Activated naive CD8-positive, alpha-beta T cell treated with anti-CD3 and anti-CD28 coated beads for 36 hours (primary cell): ENCODE measurements at places on chromosomes 6 and 20.

GRCh38 chr6:154292855-154293519 is 63.6 kb downstream of the IPCEF1 start:
- peaks cover 4% of the 10 kb centered on the region for H3K4me1 ChIP-seq
- H3K27me3 ChIP-seq = no peaks in the 10 kb centered on the region
- DNase-seq = no peak
- H3K36me3 ChIP-seq = peaks cover 2% of the 10 kb centered on the region

GRCh38 chr6:157997893-157998608 is 16.4 kb downstream of the SYNJ2 start:
- peaks cover 17% of the 10 kb centered on the region for H3K36me3 ChIP-seq
- H3K4me1 ChIP-seq = peaks cover 34% of the 10 kb centered on the region
- no peaks in the 10 kb centered on the region for H3K27me3 ChIP-seq
- DNase-seq = no peak

- DNase-seq = no peak
- no peak overlapping the region for H3K27ac ChIP-seq
- H3K27me3 ChIP-seq = no peaks in the 10 kb centered on the region
- no peaks in the 10 kb centered on the region for H3K4me1 ChIP-seq
- no peak overlapping the region for H3K4me3 ChIP-seq
Observed at GRCh38 chr6:145898376-145898775, 65.8 kb downstream of the SHPRH start.

GRCh38 chr6:131954775-131955107 is 3.6 kb upstream of the CCN2 start:
- H3K27ac ChIP-seq = no peak overlapping the region
- H3K36me3 ChIP-seq = no peaks in the 10 kb centered on the region
- DNase-seq = no peak
- H3K4me3 ChIP-seq = no peak overlapping the region
- H3K4me1 ChIP-seq = peaks cover 6% of the 10 kb centered on the region

DNA sequence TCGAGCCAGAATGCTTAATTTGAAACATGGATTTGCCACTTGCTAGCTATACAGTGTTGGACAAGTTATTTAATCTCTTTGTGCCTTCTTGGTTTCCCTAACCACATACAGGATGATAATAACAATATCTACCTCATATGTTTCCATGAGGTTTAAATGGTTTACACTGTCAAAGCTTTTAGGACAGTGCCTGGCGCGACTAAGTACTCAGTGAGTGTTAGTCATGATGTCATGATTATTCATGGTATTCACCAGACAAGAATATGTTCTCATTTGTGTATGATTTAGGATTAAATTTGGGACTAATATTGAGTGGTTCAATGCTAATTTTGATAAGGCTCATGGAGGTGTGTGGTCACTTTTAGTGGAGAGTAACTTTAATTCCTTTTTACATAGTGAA is 167.4 kb downstream of the EYA4 start:
- no peak for DNase-seq
- no peaks in the 10 kb centered on the region for H3K27me3 ChIP-seq
- H3K4me3 ChIP-seq = no peak overlapping the region
- H3K27ac ChIP-seq = no peak overlapping the region

DNA sequence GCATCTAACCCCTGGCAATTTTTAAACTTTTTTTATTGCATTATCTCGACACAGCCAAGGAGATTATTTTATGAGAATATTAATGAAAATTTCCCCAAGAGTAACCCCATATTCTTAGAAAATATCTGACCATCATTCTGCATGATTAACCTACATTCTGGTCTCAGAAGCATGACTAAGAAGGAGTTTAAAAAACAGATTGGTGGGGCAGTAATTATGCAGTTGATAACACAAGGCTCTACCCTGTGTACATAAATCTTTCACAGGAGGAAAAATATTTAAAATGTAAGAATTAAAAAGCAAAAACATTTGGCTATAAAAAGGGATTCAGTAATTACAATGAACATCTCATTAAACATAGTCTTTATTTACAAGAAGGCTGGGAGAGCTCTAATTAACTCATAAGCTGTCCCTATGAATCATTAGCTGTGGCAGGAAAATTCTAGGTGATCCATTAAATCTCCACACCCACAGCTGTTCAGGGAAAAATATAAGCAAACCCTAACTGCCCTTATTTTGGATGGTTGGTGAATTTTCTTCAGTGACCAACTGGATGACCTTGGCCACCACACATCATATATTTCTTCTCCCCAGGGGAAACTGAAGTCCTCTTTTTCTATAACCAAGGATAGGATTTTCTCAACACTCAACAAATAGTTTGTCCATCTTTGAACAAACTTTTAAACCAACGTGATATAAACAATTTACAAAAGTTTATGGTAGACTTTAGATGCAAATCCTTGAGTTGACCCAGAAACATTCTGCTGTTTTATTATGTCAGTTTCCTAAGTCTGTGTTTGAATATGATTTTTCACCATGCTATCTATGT is 59.5 kb downstream of the PDE7B start:
- no peaks in the 10 kb centered on the region for H3K36me3 ChIP-seq
- no peak for DNase-seq
- H3K4me1 ChIP-seq = peaks cover 4% of the 10 kb centered on the region

DNA sequence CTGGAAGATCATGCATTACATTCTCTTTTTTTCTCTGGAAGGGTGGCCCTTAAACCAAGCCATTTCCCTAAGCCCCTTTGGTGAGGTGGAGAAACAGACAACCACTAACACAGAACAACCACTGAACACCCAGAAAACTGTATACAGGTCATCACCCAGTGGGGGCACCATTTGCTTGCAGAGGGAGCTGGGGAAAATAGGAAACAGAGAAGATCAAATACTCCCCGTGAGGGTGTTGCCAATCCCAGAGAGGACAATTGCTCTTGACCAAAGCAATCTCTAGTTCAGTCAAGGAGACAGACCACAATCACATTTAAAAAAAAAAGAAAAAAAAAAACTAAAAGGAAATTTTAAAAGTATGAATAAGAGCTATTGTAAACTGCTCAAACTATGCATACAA is 865 bp upstream of the DAAM2 start:
- DNase-seq = no peak
- H3K36me3 ChIP-seq = no peaks in the 10 kb centered on the region
- H3K4me3 ChIP-seq = no peak overlapping the region
- H3K4me1 ChIP-seq = no peaks in the 10 kb centered on the region
- H3K27ac ChIP-seq = no peak overlapping the region
- H3K27me3 ChIP-seq = peaks cover 55% of the 10 kb centered on the region

DNA sequence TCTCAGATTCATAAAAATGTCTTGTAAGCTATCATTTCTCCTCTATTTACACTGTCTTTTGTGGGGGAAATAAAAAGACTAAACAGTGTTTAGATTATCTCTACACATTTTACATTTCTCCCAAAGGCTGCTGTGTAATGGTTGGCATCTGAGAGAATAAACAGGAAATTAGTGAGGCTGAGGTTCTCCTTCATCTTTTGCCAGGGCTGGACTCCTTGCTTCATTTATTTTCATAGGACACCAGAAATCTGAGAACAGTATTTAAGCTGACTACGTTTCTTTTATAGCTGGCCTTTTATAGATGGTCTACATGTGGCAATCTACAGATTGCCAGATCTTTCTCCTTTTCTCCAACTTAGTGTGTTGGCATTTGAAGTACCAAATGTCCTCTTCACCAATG is 41.5 kb downstream of the PLCB4 start:
- DNase-seq = no peak
- H3K27me3 ChIP-seq = no peaks in the 10 kb centered on the region
- no peaks in the 10 kb centered on the region for H3K4me1 ChIP-seq
- H3K27ac ChIP-seq = no peak overlapping the region
- H3K4me3 ChIP-seq = no peak overlapping the region

DNA sequence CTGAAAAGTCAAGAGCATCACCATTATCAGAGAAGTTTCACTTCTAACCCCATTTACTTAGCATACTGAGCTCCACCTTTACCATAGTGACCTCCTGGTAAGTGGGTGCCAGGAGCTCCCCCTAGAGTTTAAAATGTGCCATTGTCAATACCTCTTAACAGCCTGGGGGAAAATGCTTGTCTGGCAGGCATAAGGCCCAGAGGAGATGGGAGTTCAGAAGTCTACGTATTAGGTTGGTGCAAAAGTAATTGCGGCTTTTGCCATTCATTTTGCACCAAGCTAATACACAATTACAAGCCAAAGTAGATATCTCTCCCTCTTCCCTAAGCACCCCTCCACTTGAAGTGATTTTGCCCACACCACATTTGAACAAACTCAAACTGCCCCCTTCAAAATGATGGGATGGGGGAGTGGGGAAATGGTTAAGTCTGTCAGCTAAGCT is 919.0 kb downstream of the KIF16B start:
- H3K4me1 ChIP-seq = no peaks in the 10 kb centered on the region
- H3K27me3 ChIP-seq = peaks cover 3% of the 10 kb centered on the region
- no peaks in the 10 kb centered on the region for H3K36me3 ChIP-seq
- H3K4me3 ChIP-seq = no peak overlapping the region
